Activated naive CD4-positive, alpha-beta T cell treated with anti-CD3 and anti-CD28 coated beads for 36 hours (primary cell): ENCODE measurements at places on chromosomes 4 and X. TPM values are rescaled to one million over a fixed set of nuclear protein-coding genes. Genes with fewer than 3 reads are reported as not detected.
A peak's percentile ranks its signal among the peaks of the same experiment; 100 is the strongest.

- no peaks in the 10 kb centered on the region for H3K27me3 ChIP-seq
- H3K4me3 ChIP-seq = peak overlapping the region; percentile 70
- peak; percentile 33 for DNase-seq
- H3K36me3 ChIP-seq = peaks cover 14% of the 10 kb centered on the region
- peaks cover 91% of the 10 kb centered on the region for H3K4me1 ChIP-seq
- H3K27ac ChIP-seq = peak overlapping the region; percentile 98
These were observed 32.1 kb downstream of the TMEM131L start for GRCh38 chr4:153497988-153498967.

KLHL15 gene
- total RNA-seq = 21.5 TPM

DNA sequence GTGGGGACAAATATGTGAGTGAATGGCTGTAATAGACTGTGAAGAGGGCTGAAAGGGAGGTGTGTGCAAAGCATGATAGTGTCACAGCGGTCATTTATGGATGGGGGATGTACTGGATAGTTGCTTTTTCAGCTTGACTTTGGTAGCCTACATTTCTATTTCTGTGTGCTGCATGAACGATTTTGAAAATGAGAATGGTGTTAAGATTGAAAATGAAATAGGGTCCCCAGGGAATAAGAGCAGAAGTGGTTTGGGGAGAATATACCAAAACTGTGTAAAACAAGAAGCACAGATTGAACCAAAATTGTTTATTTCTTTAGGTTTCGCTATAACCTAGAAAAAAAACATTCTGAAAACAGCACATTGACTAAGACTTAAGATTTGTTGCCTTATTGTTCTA is 58.8 kb upstream of the CLNK start:
- H3K4me3 ChIP-seq = no peak overlapping the region
- no peaks in the 10 kb centered on the region for H3K36me3 ChIP-seq
- no peak for DNase-seq
- H3K27me3 ChIP-seq = peaks cover 3% of the 10 kb centered on the region

DNA sequence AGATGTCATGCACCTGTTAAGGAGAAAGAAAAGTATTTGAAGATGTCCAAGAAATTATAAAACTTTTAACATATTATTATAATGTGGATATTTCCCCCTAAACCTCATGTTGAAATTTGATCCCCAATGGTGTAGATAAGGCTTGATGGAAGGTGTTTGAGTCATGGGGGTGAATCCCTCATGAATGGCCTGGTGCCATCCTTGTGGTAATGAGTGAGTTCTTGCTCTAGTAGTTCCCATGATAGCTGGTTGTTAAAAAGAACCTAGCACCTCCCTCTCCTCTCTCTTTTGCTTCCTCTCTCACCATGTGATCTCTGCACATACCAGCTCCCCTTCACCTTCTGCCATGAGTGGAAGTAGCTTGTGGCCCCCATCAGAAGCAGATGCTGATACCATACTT is 176.6 kb upstream of the NR3C2 start:
- no peaks in the 10 kb centered on the region for H3K4me1 ChIP-seq
- H3K36me3 ChIP-seq = no peaks in the 10 kb centered on the region
- H3K27me3 ChIP-seq = no peaks in the 10 kb centered on the region
- no peak overlapping the region for H3K27ac ChIP-seq
- H3K4me3 ChIP-seq = no peak overlapping the region

PAGE5 gene
- total RNA-seq = not detected
